ENCODE measurements at places on chromosomes 1 and 21. TPM values are rescaled to one million over a fixed set of nuclear protein-coding genes. Genes with fewer than 3 reads are reported as not detected.

The TRIM58 gene
- 0.09 TPM for total RNA-seq

The TENT5C gene
- total RNA-seq = 0.45 TPM

The FCRL6 gene
- total RNA-seq = not detected

The TEX38 gene
- not detected for total RNA-seq

The NCF2 gene
- total RNA-seq = 0.74 TPM

The UMODL1 gene
- total RNA-seq = not detected

The CYP4A11 gene
- total RNA-seq = not detected

The A3GALT2 gene
- total RNA-seq = not detected

The MIB2 gene
- total RNA-seq = 37.7 TPM

The AADACL4 gene
- total RNA-seq = not detected

The LPAR3 gene
- 3.6 TPM for total RNA-seq

The GRIK1 gene
- 0.81 TPM for total RNA-seq

The TNNT2 gene
- not detected for total RNA-seq

The TRIM67 gene
- not detected for total RNA-seq

The LINGO4 gene
- total RNA-seq = not detected

The RIPPLY3 gene
- total RNA-seq = not detected

The CFHR5 gene
- total RNA-seq = not detected

The VPS13D gene
- 37.5 TPM for total RNA-seq

The NTRK1 gene
- 0.09 TPM for total RNA-seq

The HNRNPR gene
- 83.4 TPM for total RNA-seq

The TCP10L gene
- 0.45 TPM for total RNA-seq

The HSD11B1 gene
- 33.3 TPM for total RNA-seq

The AMY2A gene
- not detected for total RNA-seq

The IQGAP3 gene
- total RNA-seq = 28.7 TPM

The PMVK gene
- 20.7 TPM for total RNA-seq

The CSF1 gene
- total RNA-seq = 61.9 TPM

The LYPLAL1 gene
- 15.4 TPM for total RNA-seq

The LRRC38 gene
- not detected for total RNA-seq

The SPRR2A gene
- not detected for total RNA-seq

The LCE1D gene
- total RNA-seq = not detected

The SLC44A5 gene
- not detected for total RNA-seq

The PRMT6 gene
- 18.3 TPM for total RNA-seq

The FHL3 gene
- 6.1 TPM for total RNA-seq

The TPTE gene
- not detected for total RNA-seq

The AKR1A1 gene
- total RNA-seq = 128 TPM

The ACTA1 gene
- not detected for total RNA-seq

The S100B gene
- 1.2 TPM for total RNA-seq

The CLIC6 gene
- total RNA-seq = 0.18 TPM

The ADCY10 gene
- total RNA-seq = 0.09 TPM

The MROH7 gene
- total RNA-seq = 0.27 TPM

The SDCCAG8 gene
- 69.2 TPM for total RNA-seq

The ZBTB48 gene
- 26.4 TPM for total RNA-seq

The KCNAB2 gene
- 9.1 TPM for total RNA-seq

The ERG gene
- 9.9 TPM for total RNA-seq

The LMOD1 gene
- 22.3 TPM for total RNA-seq

The FNDC10 gene
- total RNA-seq = 4.5 TPM

The SV2A gene
- total RNA-seq = 25.0 TPM

The GJB4 gene
- total RNA-seq = not detected

The CLEC20A gene
- total RNA-seq = not detected

The KCNH1 gene
- not detected for total RNA-seq

The CD247 gene
- 0.16 TPM for total RNA-seq

The C1orf141 gene
- total RNA-seq = 0.65 TPM

The EFCAB7 gene
- total RNA-seq = 15.7 TPM

The HAPLN2 gene
- total RNA-seq = not detected

The TRAF3IP3 gene
- total RNA-seq = 0.65 TPM
